Pericardium fibroblast (primary cell): ENCODE measurements at places on chromosomes 5 and 9. TPM values are rescaled to one million over a fixed set of nuclear protein-coding genes. Genes with fewer than 3 reads are reported as not detected.

GABBR2 gene
- total RNA-seq, result 0.68 TPM in 1 of 2 replicates, not detected in the other

ZNF883 gene
- 2.5 and 4.5 TPM in 2 replicates for total RNA-seq

PCSK1 gene
- 1.4 TPM in 1 of 2 replicates, not detected in the other for total RNA-seq

POU5F2 gene
- total RNA-seq, result 0.12 and 0.34 TPM in 2 replicates

RNF183 gene
- total RNA-seq, result not detected in 2 replicates

ENHO gene
- total RNA-seq, result not detected in 2 replicates

TNIP1 gene
- 52.5 and 55.9 TPM in 2 replicates for total RNA-seq

KIF27 gene
- 1.8 and 4.9 TPM in 2 replicates for total RNA-seq

ACTBL2 gene
- 0.35 TPM in 1 of 2 replicates, not detected in the other for total RNA-seq

SFXN1 gene
- total RNA-seq, result 34.0 and 45.0 TPM in 2 replicates

DMRT3 gene
- total RNA-seq, result not detected in 2 replicates

IGFBPL1 gene
- total RNA-seq, result not detected in 2 replicates

SLC36A3 gene
- total RNA-seq, result not detected in 2 replicates

QSOX2 gene
- total RNA-seq, result 11.3 and 11.8 TPM in 2 replicates

ASPN gene
- 27.6 and 39.3 TPM in 2 replicates for total RNA-seq

GZMA gene
- total RNA-seq, result not detected in 2 replicates

TRAF1 gene
- 1.4 and 4.3 TPM in 2 replicates for total RNA-seq

RNF14 gene
- total RNA-seq, result 37.7 and 58.1 TPM in 2 replicates

PCDHB5 gene
- 0.34 and 2.2 TPM in 2 replicates for total RNA-seq

PRR16 gene
- total RNA-seq, result 6.1 and 18.0 TPM in 2 replicates

RFX3 gene
- 0.51 and 0.58 TPM in 2 replicates for total RNA-seq

CARD19 gene
- total RNA-seq, result 55.8 and 89.2 TPM in 2 replicates

SEMA6A gene
- total RNA-seq, result 1.4 and 2.9 TPM in 2 replicates

PARP8 gene
- total RNA-seq, result 0.68 and 2.0 TPM in 2 replicates

ABL1 gene
- total RNA-seq, result 47.7 and 59.8 TPM in 2 replicates

TSSK1B gene
- total RNA-seq, result not detected in 2 replicates

ANKRD33B gene
- 6.4 and 7.4 TPM in 2 replicates for total RNA-seq

MLANA gene
- not detected in 2 replicates for total RNA-seq

SPINK6 gene
- total RNA-seq, result not detected in 2 replicates

CARD9 gene
- 1.5 and 4.3 TPM in 2 replicates for total RNA-seq

DMRTA1 gene
- total RNA-seq, result 0.12 and 0.17 TPM in 2 replicates

EIF4EBP3 gene
- 1.4 and 7.2 TPM in 2 replicates for total RNA-seq

LRRTM2 gene
- not detected in 2 replicates for total RNA-seq

CCNO gene
- total RNA-seq, result not detected in 2 replicates

GLRA1 gene
- not detected in 2 replicates for total RNA-seq

FOXD4L6 gene
- 0.09 TPM in 1 of 2 replicates, not detected in the other for total RNA-seq

GRXCR2 gene
- total RNA-seq, result not detected in 2 replicates

OR1J2 gene
- not detected in 2 replicates for total RNA-seq

ATP10B gene
- not detected in 2 replicates for total RNA-seq

TSLP gene
- 0.47 and 0.85 TPM in 2 replicates for total RNA-seq

PCDH1 gene
- 5.6 and 7.5 TPM in 2 replicates for total RNA-seq

TMOD1 gene
- total RNA-seq, result 0.12 TPM in 1 of 2 replicates, not detected in the other

CDX1 gene
- total RNA-seq, result 0.12 and 0.60 TPM in 2 replicates

ANKRD34B gene
- not detected in 2 replicates for total RNA-seq

MTAP gene
- total RNA-seq, result 11.2 and 20.9 TPM in 2 replicates

NR2F1-AS1 gene
- 24.2 and 28.7 TPM in 2 replicates for total RNA-seq

TMEM171 gene
- 2.7 and 3.5 TPM in 2 replicates for total RNA-seq

TAS2R1 gene
- not detected in 2 replicates for total RNA-seq

GDNF gene
- 0.47 TPM in 1 of 2 replicates, not detected in the other for total RNA-seq

ZNF454 gene
- 1.5 and 2.0 TPM in 2 replicates for total RNA-seq

EGFL7 gene
- 44.8 and 72.6 TPM in 2 replicates for total RNA-seq
